NCI-H460 (cell line): ENCODE measurements at places on chromosomes 7 and 10. TPM values are rescaled to one million over a fixed set of nuclear protein-coding genes. Genes with fewer than 3 reads are reported as not detected.

DNA sequence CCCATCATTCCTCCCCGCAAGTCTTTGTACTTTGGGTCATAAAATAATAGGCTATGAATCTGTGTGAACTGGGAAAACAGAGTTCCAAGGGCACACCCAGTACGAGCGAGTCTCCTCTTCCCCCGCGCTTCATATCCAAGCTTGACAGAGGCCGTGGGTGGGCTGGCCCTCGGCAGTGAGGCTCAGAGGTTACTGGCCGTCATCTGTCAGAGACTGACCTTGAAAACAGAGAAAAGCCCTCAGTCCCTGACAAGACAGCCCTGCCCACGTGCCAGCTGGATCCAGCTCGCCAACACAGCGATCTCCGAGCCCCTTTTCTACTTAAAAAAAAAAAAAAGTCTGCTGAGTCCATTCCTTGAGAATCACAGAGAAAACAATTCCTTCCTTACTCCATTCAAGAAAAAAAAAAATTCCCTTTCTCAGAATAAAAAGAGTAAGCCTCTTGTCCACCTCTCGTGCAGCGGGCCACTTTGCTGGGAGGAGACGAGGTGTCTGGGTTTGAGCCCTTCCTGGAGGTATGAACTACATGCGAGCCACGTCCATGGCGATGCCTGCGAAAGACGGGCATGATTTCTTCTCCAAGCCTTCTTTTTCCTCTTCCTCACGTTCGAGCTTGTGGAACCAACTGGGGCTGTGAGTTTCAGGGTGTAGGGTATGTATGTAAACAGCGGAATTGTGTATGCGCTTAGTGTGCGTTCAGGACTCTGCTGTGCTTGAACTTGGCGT, 744 bp upstream of the BICC1 start:
- no peak for DNase-seq

DNA sequence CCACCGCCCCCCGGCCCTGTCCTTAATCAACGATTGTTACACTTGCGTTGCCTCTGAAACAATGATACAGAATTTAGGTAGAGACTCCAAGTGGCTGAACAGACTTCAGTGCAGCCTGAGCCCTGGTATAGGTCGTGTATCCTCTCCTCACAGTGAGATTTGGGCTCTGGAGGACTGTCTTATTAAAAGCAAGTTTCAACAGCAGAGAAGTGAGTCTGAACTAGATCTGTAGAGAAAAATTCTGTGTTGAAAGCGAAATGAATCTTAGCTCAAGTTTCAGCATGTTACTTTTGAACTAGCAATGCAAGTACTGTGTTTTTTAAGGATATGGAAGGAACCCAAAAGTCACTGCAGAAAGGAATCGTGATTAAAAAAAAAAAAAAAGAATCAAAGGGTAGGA, 103.1 kb downstream of the HOXA1 start:
- DNase-seq, result no peak

ZNF487 gene
- total RNA-seq, result 2.4 and 5.4 TPM in 2 replicates

DNA sequence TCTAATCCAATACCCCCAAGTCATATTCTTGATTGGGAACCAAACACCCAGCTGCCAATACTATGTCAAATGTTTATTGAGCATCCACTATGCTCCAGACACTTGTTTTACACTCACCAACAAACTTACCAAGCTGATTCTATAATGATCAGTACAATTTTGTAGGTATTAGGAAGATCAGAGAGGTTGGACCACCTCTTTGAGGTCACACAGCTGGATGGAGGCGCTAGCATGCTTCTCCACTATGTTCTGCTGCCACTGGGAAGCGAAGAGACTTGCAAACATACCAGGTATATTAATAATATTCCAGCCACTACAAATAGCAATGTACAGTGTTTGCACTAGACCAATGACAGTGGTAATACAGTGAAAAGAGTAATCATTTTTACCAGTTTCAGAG, 25.6 kb upstream of the SEPHS1 start:
- no peak for DNase-seq

GRCh38 chr10:116909307-116909706, 60.0 kb downstream of the ENO4 start:
- no peak for DNase-seq

PCLO gene
- 0.17 and 1.5 TPM in 2 replicates for total RNA-seq

DNA sequence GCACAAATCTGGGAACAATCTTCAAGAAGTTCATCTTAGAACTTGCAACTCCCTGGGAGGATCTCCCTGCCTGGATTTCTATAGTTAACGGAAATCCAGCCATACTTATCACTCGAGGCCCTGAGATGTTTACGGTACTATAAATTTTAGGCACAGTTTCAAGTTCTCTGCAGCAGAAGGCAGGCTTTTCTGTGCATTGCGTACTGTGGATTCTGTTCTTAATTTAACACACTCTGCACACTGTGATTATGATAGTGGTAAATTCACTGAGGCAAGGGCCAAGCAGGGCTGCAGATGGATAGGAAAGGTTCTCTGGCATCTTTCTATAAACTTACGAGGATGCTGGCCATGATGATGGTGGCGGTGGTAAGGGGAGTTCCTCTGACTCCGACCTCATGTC, 10.6 kb downstream of the INHBA start:
- no peak for DNase-seq
